ENCODE measurements at places on chromosomes 3 and 15.

- DNase-seq, result peak; percentile 17
Measured at GRCh38 chr15:31609906-31610305, 283.3 kb downstream of the KLF13 start.

- no peak for DNase-seq
Measured at GRCh38 chr3:145272684-145273083, 888.3 kb downstream of the PLOD2 start.

GRCh38 chr15:81085213-81085612 is 48.9 kb upstream of the CFAP161 start:
- no peak for DNase-seq

GRCh38 chr3:165783383-165783782 is 53.8 kb downstream of the BCHE start:
- DNase-seq, result no peak

DNA sequence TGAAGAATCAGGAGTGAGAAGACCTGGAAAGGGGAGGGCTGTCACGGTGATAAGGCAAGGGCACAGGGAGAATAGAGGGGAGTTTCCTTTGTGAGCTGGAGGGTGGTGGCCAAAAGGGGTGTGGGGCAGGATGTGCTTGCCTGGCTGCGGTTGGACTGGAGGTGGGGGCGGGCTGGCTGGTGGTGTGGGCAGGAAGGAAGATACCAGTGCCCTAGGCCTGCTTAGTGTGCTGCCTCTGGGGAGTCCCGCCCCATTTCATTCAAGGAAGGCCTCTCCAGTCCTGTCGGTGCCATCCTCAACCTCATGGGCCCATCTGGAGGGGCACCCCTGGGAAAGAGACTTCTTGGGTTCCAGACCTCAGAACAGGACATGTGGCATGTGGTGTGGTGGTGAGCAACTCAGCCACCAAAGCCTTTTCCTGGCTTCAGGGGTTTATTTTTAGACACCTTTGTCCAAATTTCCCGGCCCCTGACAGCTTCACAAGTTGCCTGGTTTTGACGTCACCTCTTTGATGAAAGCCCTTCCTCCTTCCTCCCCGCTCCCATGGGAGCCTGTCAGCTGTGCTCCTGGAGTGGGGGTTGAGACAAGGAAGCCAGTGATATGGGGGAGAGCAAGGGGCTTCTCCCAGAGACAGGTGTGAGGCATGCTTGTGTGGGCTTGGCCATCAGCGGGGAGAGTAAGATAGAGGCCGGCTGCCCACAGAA is 15.6 kb downstream of the TEX264 start:
- DNase-seq, result peak; percentile 63

GRCh38 chr15:73654659-73655058 is 21.5 kb upstream of the NPTN start:
- no peak for DNase-seq

GRCh38 chr3:122077293-122078234 is 22.4 kb downstream of the CD86 start:
- DNase-seq, result peak; percentile 34

- no peak for DNase-seq
Measured at GRCh38 chr3:39125841-39126500, 18.5 kb downstream of the TTC21A start.

- DNase-seq, result no peak
Measured at GRCh38 chr3:127184870-127185216, 8.1 kb upstream of the PRR23E start.

DNA sequence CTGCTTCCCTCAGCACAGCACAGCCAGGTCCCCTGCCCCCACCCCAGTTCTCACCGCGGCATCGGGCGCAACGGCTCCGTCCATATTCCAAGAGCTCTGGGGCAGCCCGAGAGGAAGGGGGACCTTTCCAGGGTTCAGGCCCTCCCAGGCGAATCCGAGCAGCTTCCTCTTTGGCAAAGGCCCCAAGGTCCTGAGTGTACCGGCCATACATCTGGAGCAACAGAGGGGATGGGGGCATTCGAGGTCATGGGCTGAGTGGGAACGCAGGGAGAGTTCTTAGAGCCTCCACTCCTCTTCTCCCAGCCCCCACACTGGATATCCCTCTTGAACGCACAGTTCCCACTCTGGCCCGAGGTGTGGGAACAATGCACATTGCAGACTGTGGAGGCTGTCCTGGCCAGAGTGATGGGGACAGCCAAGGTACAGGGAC is 2.5 kb downstream of the CLCN2 start:
- no peak for DNase-seq

DNA sequence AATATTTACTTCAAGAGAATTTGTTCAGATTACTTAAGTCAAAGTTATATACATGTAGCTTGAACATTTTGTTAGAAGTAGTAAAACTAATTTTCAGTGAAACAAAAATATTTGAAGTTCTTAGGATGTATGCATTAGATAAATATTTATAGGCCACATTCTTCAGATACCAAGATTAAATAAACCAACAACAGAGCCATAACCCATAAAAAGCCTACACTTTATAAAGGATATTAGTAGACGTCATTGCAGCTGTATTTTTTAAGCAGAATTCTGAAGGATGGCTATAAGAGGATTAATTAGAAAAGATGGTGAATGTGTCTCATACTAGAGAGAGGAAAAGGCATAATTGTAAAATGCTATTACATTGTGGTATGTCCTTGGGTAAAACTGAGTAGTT is 449.7 kb upstream of the ALCAM start:
- DNase-seq, result no peak

- peak; percentile 52 for DNase-seq
Measured at GRCh38 chr3:32208447-32208846, 30.0 kb upstream of the CMTM8 start.

- DNase-seq, result no peak
Measured at GRCh38 chr3:193742628-193743027, 149.6 kb downstream of the OPA1 start.

DNA sequence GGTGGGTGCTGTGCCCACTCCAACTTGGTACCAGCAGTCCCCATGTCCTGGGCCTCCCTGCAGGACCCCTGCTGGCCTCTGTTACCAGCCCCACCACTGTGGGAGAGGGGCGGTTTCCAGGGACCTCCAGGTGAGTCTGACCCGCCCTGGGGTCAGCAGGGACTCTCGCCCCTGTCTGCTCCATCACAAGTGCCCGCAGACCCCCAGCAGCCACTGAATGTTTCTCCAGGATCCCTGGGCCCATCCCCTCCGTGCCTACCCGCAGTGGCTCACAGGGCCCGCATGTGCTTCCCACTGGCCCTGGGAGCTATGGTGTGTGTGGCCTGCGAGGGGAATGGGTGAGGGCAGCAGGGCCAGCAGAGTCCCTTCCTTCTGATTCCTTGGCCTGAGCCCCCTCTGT is 9.9 kb upstream of the RHO start:
- DNase-seq, result no peak

DNA sequence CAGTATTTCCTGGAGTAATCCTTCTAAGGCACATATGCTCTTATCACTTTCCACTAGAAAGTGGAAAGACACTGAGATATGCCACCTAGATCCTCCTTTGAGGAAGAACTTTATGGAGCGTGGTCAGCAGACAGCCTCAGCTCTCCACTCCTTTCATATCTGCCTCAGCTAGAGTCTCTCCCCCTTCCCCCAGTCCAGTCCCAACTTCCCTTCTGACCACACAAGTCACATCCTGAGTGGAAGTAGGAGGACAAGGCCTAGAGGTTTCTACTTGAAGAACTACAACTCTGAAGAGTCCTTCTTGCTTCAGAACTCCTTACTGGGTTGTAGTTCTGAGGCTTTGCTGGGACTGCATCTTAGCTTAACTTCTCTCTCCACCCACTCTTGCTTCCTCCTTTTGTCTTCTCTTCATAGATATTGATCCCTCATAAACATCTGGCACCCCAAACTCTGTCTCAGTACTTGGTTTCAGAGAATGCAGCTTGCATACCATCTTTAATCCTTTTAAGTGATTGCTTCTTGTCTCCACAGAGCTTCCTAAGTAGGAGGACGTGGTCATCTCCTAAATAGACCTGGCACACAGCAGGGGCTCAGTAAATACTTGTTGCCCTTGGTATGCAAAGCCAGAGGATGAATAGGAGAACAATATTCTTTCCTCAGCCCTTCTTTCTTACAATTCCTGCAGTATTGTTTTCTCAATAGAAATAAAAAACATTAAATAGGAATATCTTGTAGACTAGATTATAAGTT is 109.6 kb downstream of the OXSM start:
- DNase-seq, result no peak

GRCh38 chr3:178900029-178900646 is 171.5 kb downstream of the ZMAT3 start:
- no peak for DNase-seq

DNA sequence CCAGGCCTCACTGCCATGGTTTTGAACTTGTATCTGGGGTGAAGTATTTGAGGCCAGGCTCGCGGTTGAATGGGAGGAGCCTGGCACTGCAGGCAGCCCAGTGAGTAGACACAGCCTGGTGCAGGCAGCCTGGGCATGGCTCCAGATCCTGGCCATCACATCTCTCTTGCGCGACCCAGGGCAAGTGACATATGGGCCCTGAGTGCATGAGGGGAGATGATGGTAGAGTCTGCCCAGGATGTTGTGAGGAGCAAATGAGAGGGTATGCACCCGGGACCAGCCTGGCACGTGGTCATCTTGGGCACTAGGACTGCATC is 103.5 kb downstream of the TBC1D2B start:
- no peak for DNase-seq

- no peak for DNase-seq
Measured at GRCh38 chr3:182292591-182292990, 500.7 kb upstream of the ATP11B start.

GRCh38 chr15:41438206-41438605 is 21.3 kb downstream of the RTF1 start:
- DNase-seq, result no peak

DNA sequence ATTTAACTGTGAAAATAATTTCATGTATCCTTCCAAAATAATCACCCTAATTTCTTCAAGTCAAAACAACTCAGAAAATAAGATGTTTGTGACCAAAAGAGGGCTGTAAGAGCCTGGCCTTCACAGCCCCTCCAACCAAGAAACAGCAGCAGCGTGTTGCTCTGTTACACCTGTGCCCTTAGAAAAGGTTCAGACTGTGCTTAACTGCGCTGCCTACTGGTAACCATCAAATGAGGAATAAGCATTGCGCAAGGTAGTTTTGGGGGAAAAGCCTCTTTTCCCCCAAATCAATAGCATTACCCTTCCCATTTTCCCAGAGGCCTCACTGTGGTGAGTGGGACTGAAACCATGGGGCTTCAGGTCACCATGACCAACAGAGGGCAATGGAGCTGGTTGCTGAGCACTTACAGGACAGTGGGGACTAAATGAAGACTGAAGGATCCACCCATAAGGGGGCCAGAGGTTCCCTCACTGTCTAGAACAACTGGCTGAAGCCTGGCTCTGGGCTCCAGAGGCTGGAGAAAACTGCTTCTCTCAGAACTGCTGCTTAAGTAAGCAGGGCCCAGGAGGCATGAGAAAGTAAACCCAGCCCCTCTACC is 110.7 kb downstream of the PLCH1 start:
- DNase-seq, result no peak

GRCh38 chr3:187665764-187666402 is 4.3 kb downstream of the SST start:
- DNase-seq, result no peak

- no peak for DNase-seq
Measured at GRCh38 chr3:153163393-153163724, 1.3 kb downstream of the RAP2B start.

- no peak for DNase-seq
Measured at GRCh38 chr3:171132873-171133272, 106.4 kb upstream of the SLC2A2 start.

DNA sequence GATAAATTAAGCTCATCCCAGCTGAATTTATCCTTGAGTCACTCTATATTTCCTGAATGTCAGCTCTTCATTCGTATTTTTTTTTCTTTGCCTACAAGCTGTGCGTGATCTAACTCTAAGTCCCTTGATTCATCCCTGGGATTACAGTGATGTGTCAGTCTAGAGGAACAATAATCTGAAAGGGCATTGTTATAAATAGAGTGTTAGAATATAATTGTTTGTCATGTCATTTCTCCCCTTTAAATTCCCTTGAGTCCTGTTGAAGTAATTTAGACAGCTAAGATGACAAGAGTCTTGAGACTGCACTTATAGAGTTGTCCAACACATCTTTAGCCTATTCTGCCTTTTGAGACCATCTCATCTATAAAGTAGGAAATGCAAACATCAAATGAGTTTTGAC is 621.8 kb downstream of the ZIC1 start:
- no peak for DNase-seq

GRCh38 chr15:95468820-95469219 is 861.7 kb upstream of the NR2F2 start:
- no peak for DNase-seq

Data from inflammatory macrophage (primary cell).